ENCODE measurements at places on chromosomes 6 and 20.

- peak; percentile 94 for DNase-seq
Measured at GRCh38 chr6:6547110-6547879, 41.2 kb upstream of the LY86 start.

DNA sequence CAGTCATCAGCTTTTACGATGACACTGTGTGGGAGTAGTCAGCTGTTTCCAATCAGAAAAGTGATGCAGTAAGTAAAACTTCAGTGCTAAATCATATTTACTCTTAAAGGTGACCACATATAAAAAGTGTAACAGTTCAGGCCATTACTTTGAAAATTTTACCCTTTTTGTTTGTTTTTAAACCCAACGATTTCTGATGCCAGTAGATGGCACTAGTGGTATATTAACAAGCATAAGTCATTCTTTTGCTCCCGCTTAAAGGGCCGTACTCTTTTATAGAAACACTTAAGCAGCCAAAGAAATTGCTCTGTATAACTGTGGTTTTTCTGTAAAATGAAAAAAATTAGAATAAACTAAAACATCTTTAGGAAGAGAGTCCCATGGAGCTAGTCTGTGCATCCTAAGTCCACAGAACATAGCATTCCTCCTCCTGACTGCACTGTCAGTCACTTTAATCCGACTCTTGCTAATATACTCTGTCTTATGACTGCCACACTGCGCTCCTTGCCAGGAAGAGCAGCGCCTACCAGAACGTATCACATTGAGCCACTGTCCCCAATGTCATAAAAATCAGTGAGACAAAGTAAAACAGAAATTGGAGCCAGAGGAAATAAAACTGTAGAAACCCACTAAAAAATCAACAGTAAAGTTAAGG, 25.0 kb downstream of the HEBP2 start:
- no peak for DNase-seq

DNA sequence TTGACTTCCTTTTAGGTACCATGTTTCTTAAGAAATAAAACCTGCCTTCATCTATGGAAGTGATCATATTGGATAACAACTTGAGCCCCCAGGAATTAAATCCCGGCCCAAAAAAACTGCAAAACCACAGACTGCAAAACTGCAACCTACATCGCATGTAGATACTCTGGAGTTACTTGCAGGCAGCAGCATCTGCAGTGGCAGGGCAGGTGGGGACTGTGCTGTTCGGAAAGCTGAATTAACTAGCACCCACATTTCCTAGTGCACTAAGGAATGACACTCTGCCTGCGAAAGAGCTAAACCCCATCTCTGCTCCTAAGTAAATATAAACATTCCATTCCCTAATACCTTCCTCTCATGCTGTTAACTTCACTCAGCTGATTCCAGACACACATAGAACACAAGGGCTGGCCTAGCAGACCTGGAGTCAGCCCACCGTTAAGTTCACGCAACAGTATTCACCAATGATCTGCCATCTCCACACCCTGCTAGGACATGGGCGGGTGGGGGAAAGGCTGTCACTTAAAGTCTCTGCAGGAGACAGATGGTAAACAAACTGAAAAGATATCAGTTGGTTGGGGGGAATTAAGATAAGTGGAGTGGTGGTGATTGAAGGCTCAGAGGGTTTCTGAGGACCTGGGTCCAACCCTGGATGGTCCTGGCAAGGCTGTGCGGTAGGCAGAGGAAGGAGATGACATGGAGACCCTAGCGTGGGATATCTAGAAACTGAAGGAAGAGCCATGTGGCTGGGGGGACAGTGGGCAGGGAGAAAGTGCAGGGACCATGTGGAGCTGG, 128.4 kb downstream of the SYCP2 start:
- DNase-seq, result peak; percentile 57

DNA sequence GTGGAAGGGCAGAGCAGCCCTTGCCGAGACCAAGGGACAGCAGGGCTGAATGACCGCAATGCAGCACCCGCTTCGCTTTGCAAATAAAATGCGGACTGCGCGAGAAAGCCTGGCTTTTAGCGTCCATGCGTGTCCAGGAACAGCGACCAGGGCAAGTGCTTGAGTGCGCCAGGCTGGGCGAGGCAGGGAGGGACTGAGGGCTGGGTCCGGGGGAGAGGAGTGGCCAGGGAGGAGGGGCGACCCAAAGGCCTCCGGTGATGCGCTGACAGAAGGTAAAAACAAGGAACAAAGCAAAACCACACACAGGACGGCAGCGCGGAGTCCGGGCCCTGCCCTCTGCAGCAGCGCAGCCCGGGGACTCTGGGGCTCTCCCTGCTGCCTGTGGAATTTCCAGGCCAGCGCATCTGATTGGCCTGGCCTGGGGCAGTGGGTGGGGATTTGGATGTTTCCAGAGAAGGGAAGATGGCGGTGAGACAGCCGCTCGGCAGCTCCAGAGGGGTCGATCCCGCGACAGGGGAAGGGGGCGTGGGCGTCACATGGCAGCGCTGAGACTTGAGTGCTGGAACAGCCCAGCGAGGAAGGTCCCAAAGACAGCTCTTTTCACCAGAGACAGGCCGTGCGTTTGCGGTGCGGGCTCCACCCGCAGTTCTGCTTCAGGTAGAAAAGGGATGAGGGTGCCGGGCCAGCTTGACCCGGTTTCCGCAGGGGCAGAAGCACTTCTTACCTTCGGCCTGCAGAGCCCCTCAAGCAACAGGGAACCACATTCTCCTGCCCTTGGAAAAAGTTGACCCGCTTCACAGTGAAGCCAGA, 51.8 kb downstream of the SSR1 start:
- peak; percentile 92 for DNase-seq

- DNase-seq, result no peak
Measured at GRCh38 chr20:17543531-17544131, 12.5 kb upstream of the BFSP1 start.

- DNase-seq, result no peak
Measured at GRCh38 chr6:92906385-92906784, 513.0 kb downstream of the EPHA7 start.

Measured in osteocyte (in vitro differentiated cells).